ENCODE measurements at places on chromosomes 16 and 17.

GRCh38 chr17:12050646-12051225 is 30.1 kb downstream of the MAP2K4 start:
- no peak for DNase-seq

DNA sequence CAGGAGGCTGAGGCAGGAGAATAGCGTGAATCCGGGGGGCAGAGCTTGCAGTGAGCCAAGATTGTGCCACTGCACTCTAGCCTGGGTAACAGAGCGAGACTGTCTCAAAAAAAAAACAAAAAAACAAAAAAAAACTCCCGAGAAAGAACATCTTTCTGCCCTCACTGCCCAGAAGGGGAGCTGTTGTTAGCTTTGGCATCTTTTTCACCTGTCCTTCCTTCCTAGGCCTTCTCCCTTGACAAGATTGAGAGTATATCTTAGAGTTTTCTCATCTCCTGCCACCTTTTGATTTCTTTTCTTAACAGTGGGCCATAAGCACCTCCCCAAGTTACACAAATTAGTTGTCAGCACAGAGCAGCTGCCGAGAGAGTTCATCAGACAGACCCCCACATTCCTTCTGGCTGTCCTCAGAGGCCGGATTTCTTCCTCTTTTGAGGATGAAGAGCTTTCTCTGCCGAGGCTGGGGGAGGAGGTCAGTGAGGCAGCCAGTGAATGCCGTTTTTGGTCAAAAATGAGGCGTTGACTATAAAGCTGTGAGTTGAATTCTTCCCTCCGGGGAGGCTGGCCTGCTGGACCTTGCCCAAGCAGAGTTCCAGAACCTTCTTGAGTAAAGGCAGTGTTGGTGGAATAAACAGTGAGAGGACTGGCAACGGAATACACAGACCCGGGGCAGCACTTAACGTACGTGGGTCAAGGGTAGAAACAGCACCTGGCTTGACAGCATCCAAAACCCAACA is 127.0 kb downstream of the ABCC6 start:
- DNase-seq = no peak

GRCh38 chr16:53078765-53079485 is 24.1 kb downstream of the CHD9 start:
- no peak for DNase-seq

- no peak for DNase-seq
Measured at GRCh38 chr16:23081675-23082119, 67.6 kb downstream of the USP31 start.

- DNase-seq = no peak
Measured at GRCh38 chr17:63445571-63445953, 544 bp downstream of the CYB561 start.

DNA sequence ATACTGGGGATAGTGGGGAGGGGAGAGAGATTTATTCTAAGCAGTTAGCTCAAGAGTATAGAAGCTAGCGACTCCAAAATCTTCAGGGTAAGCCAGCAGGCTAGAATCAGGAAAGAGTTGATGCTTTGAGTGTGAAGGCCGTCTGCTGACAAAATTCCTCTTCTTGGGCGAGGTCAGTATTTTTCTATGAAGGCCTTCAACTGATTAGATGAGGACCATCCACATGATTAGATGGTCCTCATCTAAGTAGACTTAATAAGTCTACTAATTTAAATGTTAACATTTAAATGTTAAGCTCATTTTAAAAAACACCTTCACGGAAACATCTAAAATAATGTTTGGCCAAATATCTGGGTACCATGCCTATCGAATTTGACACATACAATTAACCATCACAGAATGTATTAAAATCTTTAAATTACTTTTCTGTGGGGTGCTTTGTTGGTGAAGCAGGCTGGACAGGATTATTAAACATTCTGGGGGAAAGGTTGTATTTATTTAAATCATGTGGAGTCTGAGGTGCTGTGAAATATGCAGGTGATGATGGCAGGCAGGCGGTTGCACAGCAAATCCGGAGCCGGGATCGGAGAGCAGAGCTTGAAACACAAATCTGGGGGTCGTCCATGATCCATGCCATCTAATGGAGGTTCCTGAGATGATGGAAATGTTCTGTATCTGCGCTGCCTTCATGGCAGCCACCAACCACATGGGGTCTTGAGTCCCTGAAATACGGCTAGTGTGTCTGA is 49.8 kb upstream of the ADORA2B start:
- DNase-seq = no peak

DNA sequence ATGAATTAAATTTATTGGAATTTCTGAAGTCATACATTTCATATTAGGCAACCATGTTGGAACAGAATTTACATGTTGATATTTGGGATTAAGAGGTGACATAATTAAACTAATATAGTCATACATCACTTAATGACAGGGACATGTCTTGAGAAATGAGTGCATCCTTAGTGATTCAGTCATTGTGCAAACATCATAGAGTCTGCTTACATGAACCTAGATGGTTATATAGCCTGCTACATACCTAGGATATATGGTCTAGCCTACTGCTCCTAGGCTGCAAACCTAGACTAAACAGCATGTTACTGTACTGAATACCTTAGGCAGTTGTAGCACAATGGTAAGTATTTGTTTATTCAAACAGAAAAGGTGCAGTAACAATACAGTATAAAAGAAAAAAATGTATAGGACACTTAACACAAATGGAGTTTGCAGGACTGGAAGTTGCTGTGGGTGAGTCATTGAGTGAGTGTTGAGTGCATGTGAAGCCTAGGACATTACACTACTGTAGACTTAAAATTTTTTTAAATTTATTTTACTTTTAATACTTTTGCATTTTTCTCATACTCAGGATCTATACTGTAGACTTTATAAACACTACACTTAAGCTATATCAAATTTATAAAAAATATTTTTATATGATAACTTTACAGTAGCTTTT is 85.6 kb downstream of the OMG start:
- no peak for DNase-seq

GRCh38 chr17:12821376-12821940 is 32.2 kb downstream of the ARHGAP44 start:
- DNase-seq = no peak

GRCh38 chr16:64234200-64234599 is 887.7 kb downstream of the CDH11 start:
- DNase-seq = no peak

DNA sequence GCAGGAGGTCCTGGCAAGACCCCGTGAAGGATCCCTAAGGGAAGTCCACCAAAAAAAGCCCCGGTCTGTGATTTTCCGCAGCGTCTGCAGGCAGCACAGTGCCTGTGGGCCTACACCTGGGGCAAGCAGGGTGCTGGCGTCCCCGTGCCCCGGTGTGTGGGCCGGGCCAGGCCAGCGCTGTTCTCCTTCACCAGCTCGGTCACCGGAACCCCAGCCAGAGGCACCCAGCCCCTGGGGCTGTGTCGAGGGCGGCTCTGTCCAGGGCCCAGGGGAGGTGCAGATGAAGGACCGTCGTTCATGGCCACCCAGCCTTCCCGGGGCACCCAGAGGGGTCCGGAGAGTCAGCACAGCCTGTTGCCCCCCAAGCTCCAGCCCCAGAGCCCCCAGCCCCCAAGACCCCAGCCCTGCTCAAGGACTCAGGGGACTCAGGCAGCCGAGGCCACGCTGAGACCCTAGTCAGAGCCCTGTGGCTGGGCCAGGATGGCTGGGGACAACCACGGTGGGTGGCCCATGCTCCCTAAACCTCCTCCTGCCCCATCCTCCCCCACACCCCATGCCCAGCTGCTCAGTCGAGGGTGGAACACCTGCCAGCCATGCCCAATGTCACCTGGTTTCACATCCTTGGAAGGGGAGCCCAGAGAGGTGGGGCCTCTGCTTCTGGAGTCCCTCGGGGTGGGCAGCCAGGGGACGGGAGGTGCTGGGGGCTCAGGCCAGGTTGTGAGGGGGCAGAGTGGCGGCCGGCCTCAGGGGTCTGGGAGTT is 5.7 kb upstream of the C1QTNF8 start:
- DNase-seq = no peak

Measured in substantia nigra (tissue), 51 donors.